Panc1 (cell line): ENCODE measurements at places on chromosomes 11 and 22. TPM values are rescaled to one million over a fixed set of nuclear protein-coding genes. Genes with fewer than 3 reads are reported as not detected.

- H3K36me3 ChIP-seq, result no peaks in the 10 kb centered on the region
- no peak overlapping the region for H3K27ac ChIP-seq
- DNase-seq, result no peak
- H3K4me3 ChIP-seq, result no peak overlapping the region
- H3K4me1 ChIP-seq, result no peaks in the 10 kb centered on the region
- H3K27me3 ChIP-seq, result no peaks in the 10 kb centered on the region
These were observed 55.1 kb downstream of the IRAG1 start for GRCh38 chr11:10638316-10638925.

DGAT2 gene
- total RNA-seq, result 19.2 TPM

OR6T1 gene
- total RNA-seq, result not detected

DNA sequence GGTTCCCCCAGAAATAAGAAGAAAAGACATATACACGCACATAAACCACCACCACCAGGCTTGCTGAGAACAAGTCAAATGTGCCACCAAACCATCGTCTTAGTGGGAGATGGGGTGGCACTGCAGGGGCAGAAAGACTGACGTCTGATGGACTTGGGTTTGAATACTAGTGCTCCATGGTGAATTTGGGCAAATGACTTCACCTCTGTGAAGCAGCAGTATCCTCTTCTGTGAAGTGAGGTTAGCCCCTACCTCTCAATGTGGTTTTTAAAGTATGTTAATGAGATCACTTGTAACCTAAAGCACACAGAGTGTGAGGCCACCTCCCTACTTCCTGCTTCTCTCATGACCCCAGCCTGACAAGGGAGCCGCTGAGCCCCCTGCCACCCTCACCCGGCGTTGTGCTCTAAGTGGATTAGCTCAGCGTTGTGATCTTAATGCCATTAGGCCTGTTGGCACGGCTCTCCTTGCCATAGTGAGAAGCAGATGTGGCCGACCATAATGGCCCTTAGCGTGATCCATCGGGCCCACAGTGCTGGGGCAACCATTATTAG is 14.4 kb downstream of the ZBTB16 start:
- no peak overlapping the region for H3K27ac ChIP-seq
- peaks cover 24% of the 10 kb centered on the region for H3K27me3 ChIP-seq
- H3K4me3 ChIP-seq, result no peak overlapping the region
- H3K4me1 ChIP-seq, result no peaks in the 10 kb centered on the region
